ENCODE measurements at places on chromosomes 1 and 21. TPM values are rescaled to one million over a fixed set of nuclear protein-coding genes. Genes with fewer than 3 reads are reported as not detected.
A peak's percentile ranks its signal among the peaks of the same experiment; 100 is the strongest.

GRCh38 chr1:112496290-112496689, 12.5 kb upstream of the WNT2B start:
- H3K36me3 ChIP-seq = no peaks in the 10 kb centered on the region
- H3K4me3 ChIP-seq = no peak overlapping the region
- H3K4me1 ChIP-seq = no peaks in the 10 kb centered on the region
- no peak overlapping the region for H3K27ac ChIP-seq
- no peak for DNase-seq

DNA sequence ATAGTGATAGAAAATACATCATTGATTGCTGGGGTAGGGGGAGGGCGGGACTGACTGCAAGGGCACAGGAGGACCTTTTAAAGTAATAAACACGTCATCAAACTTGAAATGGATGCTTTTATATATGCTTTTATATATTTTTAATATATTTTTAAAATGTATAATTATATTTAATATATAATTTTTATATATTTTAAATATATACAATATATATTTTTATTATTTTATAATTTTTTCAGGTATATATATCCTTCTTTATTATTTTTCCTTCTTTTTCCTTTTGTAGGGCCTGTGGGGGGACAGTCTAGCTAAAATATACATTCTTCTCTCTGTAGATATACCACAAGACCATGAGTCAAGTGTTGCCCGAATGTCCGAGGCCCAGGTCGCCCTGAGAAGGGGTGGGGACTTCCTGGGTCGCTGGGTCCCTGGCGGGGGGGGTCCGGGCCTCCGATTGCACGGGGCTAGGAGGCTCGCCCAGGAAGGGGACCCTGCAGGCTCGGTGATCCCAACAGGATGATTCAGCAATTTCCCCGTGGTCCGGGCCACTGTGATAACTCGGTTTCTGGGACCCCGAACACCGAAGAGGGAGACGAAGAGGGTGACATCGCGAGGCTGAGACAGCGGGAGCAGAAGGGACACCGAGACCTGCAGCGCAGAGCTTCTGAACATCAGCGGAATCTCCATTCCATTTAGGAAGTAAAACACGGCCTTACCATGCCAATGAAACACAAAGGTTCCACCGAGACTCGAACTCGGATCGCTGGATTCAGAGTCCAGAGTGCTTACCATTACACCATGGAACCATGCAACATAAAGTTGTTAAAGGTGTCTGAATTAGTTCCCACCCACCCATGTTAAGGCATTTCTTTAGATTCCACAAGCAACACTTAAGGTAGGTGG, 112.5 kb upstream of the NBPF11 start:
- peak overlapping the region; percentile 79 for H3K27ac ChIP-seq
- no peaks in the 10 kb centered on the region for H3K4me1 ChIP-seq
- peak overlapping the region; percentile 39 for H3K4me3 ChIP-seq
- DNase-seq = no peak
- H3K36me3 ChIP-seq = no peaks in the 10 kb centered on the region
- H3K27me3 ChIP-seq = no peaks in the 10 kb centered on the region

RUNX1 gene
- 25.8 TPM for total RNA-seq

LAMC2 gene
- 9.3 TPM for total RNA-seq

DNA sequence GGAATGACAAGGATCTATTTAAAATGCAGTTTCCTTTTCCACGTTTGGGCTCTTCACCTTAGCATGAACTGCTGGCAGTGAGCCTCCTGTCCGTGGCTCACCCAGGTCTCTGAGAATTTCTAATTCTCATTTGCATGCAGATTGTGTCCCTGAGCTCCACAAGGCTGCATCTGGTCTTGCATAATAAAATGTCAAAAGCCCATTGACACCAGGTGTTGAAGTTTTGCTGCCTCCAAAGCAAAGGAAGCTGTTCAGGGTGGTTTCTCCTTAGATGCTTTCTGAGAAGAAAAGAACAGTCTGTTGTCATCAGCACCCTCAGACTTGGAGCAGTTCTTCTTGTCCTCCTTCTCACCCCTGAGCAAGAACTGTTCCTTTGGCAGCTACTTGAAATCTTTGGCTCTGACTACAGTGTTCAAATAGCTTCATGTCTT, 433.1 kb upstream of the KAZN start:
- no peak for DNase-seq
- no peaks in the 10 kb centered on the region for H3K4me1 ChIP-seq
- H3K36me3 ChIP-seq = no peaks in the 10 kb centered on the region
- H3K27ac ChIP-seq = no peak overlapping the region
- no peaks in the 10 kb centered on the region for H3K27me3 ChIP-seq

TNFRSF9 gene
- not detected for total RNA-seq

CHI3L2 gene
- total RNA-seq = 0.82 TPM

GRCh38 chr1:103156966-103157365, 48.6 kb upstream of the COL11A1 start:
- no peak for DNase-seq
- no peak overlapping the region for H3K4me3 ChIP-seq
- no peaks in the 10 kb centered on the region for H3K36me3 ChIP-seq
- no peaks in the 10 kb centered on the region for H3K4me1 ChIP-seq
- no peak overlapping the region for H3K27ac ChIP-seq

DNA sequence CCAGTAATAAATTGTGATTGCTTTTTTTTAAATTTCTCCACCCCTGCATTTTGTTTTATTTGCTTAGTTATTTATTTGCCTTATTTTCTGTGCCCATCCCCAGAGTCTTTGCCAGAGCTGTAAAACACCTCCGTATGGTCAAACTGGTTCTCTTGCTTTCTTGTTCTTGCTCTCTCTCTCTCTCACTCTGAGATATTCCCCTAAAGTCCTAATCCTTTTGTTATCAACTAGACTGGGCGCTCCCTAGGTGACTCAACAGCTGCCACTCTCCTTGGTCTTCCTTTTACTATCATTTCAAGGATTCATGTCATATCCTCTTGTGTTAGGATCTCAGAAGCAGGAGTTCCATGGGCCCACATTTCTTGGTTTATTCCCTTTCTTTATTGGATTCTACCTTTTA, 160.0 kb downstream of the PRDM2 start:
- DNase-seq = peak; percentile 5
- H3K4me1 ChIP-seq = no peaks in the 10 kb centered on the region
- no peak overlapping the region for H3K27ac ChIP-seq

EXTL1 gene
- total RNA-seq = 3.2 TPM

DNA sequence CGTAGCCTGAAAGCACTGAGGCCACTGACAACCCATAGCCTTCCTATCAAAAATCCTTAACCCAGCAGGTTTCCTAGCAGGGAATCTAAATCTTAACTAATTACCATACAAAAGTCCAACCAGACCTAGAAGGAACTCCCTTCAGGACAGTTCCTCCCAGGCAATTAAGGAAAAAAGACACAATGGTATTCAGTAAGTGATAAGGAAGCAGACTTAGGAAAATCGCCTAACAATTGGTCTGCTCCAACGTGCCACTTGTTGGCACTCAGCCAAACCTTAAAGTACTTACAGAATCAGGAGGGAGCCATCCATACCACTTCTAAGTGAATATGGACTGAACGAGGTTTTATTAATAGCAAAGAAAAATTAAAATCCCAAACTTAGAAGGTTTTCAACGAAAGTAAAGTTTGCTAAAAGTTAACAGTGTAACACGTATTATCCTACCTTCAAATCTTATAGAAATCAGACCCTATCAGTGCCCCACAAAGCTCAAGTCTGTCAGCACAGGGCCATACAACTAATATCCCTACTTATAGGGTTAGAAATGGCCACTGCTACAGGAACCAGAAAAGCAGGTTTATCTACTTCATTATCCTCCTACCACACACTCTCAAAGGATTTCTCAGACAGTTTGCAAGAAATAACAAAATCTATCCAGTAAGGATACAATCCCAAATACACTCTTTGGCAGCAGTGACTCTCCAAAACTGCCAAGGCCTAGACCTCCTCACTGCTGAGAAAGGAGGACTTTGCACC, 29.0 kb downstream of the SPATA6 start:
- H3K27ac ChIP-seq = no peak overlapping the region
- no peak overlapping the region for H3K4me3 ChIP-seq
- H3K36me3 ChIP-seq = no peaks in the 10 kb centered on the region
- DNase-seq = no peak
- H3K27me3 ChIP-seq = no peaks in the 10 kb centered on the region
- no peaks in the 10 kb centered on the region for H3K4me1 ChIP-seq

- H3K4me3 ChIP-seq = no peak overlapping the region
- no peak overlapping the region for H3K27ac ChIP-seq
- H3K4me1 ChIP-seq = peaks cover 19% of the 10 kb centered on the region
- H3K27me3 ChIP-seq = no peaks in the 10 kb centered on the region
- no peak for DNase-seq
- no peaks in the 10 kb centered on the region for H3K36me3 ChIP-seq
These were observed 48.2 kb downstream of the SSBP3 start for GRCh38 chr1:54357967-54358366.

- no peaks in the 10 kb centered on the region for H3K4me1 ChIP-seq
- no peak overlapping the region for H3K4me3 ChIP-seq
- H3K36me3 ChIP-seq = no peaks in the 10 kb centered on the region
These were observed 8.2 kb upstream of the SMCP start for GRCh38 chr1:152869808-152870419.

KCNQ4 gene
- total RNA-seq = 3.1 TPM

INSRR gene
- 0.18 TPM for total RNA-seq

DNA sequence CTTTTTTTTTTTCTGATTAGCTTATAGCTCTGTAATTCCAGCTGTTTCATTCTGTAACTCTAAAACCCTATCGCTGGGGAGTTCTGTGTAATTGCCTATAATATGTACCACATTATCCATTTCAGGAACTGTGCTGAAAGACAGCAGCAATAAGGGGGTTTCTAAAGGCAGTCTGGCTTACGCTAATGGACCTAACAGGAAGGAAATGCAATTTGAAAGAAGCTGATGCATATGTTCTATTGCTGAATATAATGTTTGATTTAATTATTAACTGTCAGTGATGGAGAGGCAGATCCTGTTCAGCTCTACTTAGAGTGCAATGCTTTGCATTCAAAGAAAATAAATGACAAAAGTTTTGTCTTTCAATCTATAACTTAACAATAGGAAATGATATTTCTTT, 209.4 kb upstream of the SNX7 start:
- H3K27ac ChIP-seq = no peak overlapping the region
- H3K4me3 ChIP-seq = no peak overlapping the region
- H3K4me1 ChIP-seq = no peaks in the 10 kb centered on the region
- H3K27me3 ChIP-seq = no peaks in the 10 kb centered on the region
- DNase-seq = no peak
- no peaks in the 10 kb centered on the region for H3K36me3 ChIP-seq

DNA sequence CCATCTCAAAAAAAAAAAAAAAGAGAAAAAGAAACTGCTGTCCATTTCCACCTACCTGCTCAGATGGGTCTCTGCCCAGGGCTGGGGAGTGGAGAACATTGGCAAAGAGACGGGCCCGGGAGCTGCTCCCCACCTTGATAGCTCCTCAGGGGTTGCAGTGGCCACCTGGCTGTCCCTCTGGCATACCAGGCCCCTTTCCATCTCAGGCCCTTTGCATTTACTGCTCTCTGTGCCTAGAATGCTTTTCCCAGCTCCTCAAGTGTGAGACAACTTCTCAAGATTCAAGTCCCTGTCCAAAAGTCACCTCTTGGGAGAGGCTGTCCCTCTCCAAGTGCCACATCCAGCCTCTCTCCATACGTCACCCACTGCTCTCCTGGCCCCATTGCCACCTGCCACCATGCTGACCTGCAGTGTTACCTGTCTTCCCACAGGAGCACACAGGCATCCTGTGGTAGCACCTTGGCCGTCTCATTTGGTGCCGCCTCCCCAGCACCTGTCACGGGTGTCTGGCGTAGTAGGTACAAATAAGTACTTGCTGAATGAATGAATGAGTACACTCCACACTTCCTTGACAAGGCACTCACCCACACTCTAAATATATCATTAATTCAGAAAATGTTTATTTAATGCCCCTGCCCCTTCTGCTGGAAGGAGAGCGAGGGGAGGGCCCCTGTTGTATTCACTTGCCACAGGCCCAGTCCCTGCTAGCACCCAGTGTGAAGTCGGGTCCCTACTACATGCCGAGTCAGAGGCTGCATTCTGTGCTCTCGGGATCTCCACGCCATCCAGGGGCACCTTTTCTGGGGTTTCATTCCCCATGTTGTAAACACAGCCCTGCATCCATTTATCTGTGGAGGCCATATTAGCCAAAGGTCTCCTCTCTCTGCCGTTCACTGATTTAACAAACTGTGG, 48.8 kb downstream of the DISP3 start:
- H3K4me3 ChIP-seq = no peak overlapping the region
- H3K27me3 ChIP-seq = no peaks in the 10 kb centered on the region
- no peaks in the 10 kb centered on the region for H3K4me1 ChIP-seq
- no peaks in the 10 kb centered on the region for H3K36me3 ChIP-seq

UBAP2L gene
- 121 TPM for total RNA-seq

DNA sequence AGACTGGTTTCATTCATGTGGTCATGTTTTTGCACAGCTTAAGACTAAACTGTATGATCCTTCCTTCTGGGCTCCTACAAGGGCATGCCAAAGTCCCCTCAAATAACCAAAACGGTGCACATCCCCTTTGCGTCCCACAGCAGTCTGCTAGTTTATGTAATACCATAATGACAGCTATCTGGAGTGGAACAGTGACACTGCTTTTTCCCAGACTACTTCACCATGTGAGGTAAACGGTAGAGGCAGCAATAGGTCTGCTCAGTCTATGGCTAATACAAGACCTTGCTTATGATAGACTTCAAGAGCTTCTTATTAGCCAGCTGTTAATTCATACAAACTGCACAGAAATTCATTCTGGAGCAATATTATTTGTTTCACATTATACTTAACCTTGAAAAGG, 395.5 kb downstream of the SMYD3 start:
- DNase-seq = no peak
- no peak overlapping the region for H3K27ac ChIP-seq
- no peaks in the 10 kb centered on the region for H3K27me3 ChIP-seq
- H3K4me3 ChIP-seq = no peak overlapping the region
- no peaks in the 10 kb centered on the region for H3K4me1 ChIP-seq

- peaks cover 7% of the 10 kb centered on the region for H3K27me3 ChIP-seq
- no peak overlapping the region for H3K4me3 ChIP-seq
- H3K27ac ChIP-seq = no peak overlapping the region
- no peak for DNase-seq
These were observed 208.7 kb downstream of the PTPRU start for GRCh38 chr1:29444782-29445729.

- no peaks in the 10 kb centered on the region for H3K4me1 ChIP-seq
- no peak for DNase-seq
- H3K36me3 ChIP-seq = no peaks in the 10 kb centered on the region
These were observed 338.6 kb downstream of the TBX15 start for GRCh38 chr1:118649369-118650106.

MLLT11 gene
- 1.9 TPM for total RNA-seq

DNA sequence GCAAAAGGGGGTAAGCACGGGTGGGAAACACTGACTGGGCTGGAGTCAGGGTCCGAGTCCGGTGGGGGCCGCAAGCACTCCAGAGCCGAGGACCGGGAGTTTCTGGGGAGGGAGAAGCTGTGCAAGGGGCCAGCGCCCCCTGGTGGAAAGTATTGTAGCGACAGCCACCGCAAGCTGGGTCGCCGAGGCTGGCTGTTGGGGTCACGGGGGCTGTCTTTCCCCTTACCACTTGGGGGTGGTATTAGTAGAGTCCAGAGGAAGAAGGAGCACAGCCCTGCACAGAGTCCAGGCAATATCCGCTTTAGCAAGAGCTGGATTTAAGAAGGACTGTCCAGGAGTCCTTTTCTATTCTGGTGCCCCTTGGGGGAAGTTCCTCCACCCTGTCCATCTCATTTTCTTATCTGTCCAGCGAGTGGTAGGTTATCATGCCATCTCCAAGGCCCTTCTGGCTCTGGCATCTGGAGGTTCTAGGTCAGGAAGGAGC, 17.9 kb upstream of the ETV3 start:
- H3K27ac ChIP-seq = no peak overlapping the region
- no peaks in the 10 kb centered on the region for H3K4me1 ChIP-seq
- no peaks in the 10 kb centered on the region for H3K36me3 ChIP-seq
- H3K27me3 ChIP-seq = no peaks in the 10 kb centered on the region
- H3K4me3 ChIP-seq = no peak overlapping the region
- DNase-seq = peak; percentile 54

CZIB gene
- total RNA-seq = 46.0 TPM

RGSL1 gene
- not detected for total RNA-seq
